ENCODE measurements at places on chromosomes 3 and 15.
A peak's percentile ranks its signal among the peaks of the same experiment; 100 is the strongest.

DNA sequence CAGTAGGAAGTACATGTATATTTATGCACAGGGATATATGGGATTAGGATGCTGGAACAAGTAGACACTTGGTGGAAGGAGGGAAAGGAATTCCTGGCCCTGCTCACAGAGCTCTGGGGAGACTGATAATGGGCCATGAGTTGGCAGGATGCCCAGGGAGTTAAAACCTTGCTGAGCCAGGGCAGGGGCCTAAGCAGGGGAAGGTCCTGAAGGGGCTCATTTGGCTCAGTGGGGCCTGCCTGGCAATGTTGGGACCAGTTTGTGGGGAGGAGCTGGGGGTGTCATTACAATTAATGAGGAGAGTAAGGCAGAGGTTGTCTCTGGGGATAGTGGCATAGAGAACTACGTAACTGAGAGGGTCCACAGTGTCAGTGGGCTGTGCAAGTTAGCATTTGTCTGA, 124.2 kb upstream of the ADPGK start:
- DNase-seq, result no peak

DNA sequence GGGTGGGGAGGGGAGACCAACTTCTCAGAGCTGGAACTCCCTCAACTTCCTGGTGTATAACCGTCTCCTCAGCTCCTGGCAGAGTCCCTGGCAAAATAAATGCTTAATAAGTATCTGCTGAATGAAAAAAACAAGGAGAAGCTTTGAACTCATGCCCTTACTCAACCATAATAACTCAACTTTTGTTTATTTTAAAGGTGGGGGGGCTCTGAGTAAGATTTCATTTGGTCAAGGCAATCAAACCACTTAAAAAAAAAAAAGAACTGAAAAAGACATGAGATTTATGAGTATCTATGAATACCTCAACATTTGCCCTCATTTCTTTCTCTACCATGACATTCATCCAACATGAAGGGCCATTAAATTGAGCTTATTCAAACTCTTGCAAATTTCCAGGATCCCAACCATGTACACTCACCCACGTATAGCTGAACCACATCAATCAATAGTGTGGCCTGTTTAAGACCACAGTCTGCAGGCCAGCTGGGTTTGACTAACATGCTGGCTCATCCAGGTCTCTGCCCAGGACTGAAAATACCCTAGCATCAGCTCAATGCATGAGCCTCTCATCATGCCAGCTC, 157.9 kb downstream of the FOXP1 start:
- DNase-seq, result peak; percentile 62

DNA sequence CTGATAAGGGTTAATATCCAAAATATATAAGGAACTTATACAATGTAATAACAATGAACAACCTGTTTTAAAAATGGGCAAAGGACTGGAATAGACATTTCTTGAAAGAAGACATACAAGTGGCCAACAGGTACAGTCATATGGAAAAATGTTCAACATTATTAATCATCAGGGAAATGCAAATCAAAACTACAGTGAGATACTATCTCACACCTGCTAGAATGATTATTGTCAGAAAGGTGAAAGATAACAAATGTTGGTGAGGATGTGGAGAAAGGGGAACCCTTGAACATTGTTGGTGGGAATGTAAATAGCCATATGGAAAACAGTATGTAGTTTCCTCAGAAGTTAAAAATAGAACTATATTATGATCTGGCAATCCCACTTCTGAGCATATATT, 20.4 kb downstream of the GOLM2 start:
- no peak for DNase-seq

GRCh38 chr3:127164615-127165014, 28.3 kb upstream of the PRR23E start:
- no peak for DNase-seq

DNA sequence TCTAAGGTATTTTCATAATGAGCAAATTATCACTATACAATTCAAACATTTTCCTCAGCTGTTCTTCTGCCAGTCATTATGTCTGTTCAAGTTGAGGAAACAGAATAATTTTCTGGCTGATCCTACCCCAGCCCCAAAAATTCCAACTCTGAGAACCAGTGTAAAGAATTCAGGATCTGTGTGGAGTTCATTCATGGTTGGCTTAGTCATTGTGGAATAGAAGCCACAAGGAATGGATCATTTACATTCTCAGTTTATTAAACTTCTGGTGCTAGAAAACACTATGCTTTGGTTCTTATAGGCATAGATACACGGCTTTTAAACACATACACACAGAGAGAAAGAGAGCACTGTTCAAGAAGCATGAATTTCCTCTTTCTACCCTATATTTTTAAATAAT, 134.6 kb downstream of the CMSS1 start:
- no peak for DNase-seq

DNA sequence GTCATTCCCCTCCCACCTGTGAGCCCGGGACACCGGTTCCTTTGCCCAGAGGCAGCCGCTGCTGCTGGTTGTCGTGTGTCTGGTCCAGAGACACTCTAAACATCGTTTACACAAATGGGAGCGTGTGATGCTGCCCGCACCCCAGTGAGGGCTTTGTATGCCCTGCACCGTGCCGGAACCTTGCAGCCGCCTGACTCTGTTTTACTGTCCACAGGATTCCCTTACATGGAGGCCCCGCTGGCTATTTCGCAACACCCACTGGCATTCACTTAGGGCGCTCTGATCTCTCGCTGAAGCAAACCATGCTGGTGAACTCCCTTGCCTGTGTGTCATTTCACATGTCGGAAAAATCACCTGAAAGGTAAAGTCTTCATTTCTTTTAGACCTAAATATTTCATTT, 100.8 kb upstream of the SLC6A6 start:
- DNase-seq, result no peak

DNA sequence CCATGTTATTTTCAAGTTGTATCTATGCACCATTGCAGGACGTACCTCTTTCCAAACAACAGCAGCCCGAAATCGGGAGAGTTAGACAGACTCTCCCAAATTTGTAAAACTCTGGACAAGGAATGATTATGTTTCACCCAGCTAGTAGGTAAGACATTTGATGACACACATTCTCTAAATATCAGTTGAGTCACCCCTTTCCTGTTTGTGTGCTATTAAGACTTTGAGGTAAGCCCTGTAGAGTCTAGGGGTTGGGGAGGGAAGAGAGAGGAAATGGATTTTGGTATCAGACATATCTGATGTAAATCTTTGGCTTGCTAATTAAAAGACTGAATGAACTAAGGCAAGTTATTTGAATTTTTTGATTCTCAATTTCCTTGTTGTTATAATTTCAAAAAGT, 999.0 kb downstream of the TUSC7 start:
- no peak for DNase-seq

GRCh38 chr15:100761290-100761935, 118.2 kb upstream of the ALDH1A3 start:
- DNase-seq, result no peak

GRCh38 chr15:60821462-60822061, 342.6 kb upstream of the ICE2 start:
- DNase-seq, result no peak

GRCh38 chr3:56484122-56484521, 15.9 kb upstream of the ERC2 start:
- DNase-seq, result no peak

- DNase-seq, result no peak
Observed at GRCh38 chr15:74136814-74137536, 6.6 kb downstream of the ISLR2 start.

- no peak for DNase-seq
Observed at GRCh38 chr3:124985349-124985748, 50.8 kb upstream of the MUC13 start.

GRCh38 chr3:71517271-71517791, 66.2 kb downstream of the FOXP1 start:
- no peak for DNase-seq

GRCh38 chr15:52144656-52145178, 32.1 kb upstream of the BCL2L10 start:
- no peak for DNase-seq

DNA sequence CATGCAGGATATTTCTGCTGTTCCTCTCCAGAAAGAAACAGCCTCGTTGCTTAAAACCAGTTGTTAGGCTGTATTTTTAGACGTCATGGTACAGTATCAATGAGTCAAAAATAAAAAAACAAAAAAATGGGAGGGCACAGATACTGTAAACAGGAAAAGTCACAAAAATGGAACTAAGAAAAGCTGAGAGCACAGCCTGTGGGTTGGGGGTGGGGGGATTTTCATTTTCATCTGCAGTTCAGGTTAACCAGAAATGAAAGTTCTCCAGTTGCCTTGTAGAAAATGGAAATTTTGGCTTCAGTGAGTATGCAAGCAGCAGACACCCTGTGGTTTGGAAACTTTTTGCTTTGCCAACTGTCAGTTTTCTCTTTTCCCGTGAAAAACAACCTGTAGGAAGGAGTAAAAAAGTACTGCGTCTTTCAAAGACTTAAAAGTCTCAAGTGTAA, 59.0 kb downstream of the FRMD4B start:
- peak; percentile 71 for DNase-seq

DNA sequence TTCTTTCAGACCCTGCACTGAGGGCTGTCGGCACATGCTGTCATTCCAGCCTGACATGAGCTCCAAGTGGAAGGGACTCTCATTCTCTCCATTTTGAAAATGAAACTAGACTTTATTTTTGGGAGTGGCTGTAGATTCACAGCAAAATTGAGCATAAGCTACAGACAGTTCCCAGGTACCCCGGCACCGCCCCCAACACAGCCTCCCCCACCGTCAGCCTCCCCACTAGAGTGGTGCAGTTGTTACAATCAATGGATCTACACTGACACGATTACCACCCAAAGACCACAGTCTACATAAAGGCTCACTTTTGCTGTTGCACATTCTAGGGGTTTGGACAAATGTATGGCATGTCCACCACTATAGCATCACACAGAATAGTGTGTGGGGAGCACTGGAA, 29.5 kb upstream of the FGD5 start:
- DNase-seq, result no peak

DNA sequence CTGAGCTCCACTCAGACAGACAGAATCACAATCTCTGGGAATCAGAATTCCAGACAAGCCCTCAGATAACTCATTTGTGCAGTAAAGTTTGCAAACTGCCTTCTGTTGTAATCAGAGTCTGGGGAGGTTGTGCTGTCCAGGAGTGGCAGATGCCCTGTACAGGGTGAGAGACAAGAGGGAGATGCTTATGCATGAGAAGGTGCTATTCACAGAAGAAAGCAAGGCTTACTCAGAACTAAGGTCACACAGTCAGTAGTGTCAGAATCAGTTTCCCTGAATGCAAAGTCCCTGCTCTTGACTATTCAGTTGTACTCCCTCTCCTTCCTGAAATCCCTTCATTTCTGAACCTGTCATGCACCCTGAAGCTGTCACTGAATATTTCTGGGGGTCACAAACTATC, 43.7 kb downstream of the SRPRB start:
- DNase-seq, result no peak

GRCh38 chr3:165463531-165463930, 267.3 kb upstream of the SLITRK3 start:
- no peak for DNase-seq

GRCh38 chr3:58487140-58487886, 4.6 kb upstream of the KCTD6 start:
- no peak for DNase-seq

DNA sequence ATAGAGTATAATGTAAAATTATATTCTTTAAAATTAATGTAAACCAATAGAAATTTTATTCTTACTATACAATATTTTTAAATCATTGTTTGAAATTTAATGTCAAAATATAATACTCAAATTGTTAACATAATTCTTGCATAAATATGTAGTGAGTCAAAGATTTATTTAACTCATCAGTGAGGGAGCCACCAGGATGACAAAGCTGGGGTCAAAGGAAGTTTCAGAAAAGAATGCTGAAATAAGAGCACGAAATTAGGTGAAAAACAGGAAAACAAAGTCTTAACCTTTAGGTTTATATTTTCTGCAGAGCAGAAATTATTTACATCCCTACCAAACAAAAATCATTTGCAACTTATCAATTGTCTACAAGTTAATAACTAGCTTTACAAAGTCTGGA, 74.1 kb downstream of the DIPK2A start:
- no peak for DNase-seq

DNA sequence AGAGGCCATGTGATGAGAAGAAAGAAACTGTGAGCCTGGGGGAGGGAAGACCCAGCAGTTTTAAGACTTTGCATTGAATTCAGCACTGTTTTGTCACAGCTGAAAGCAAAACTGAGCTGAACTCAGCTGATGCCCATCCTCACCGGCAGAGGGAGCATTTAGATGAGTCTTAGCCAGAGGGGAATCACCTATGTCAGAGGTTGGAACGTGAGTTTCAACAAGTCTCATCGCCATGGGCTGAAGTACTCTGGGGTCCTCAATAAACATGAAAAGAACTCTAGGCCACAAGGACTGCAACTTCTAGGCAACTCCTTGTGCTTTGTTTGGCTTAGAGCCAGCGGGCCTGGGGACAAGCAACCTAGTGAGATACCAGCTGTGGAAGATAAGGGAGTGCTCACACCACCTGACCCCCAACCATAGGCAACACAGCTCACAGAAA, 324.5 kb downstream of the TBL1XR1 start:
- peak; percentile 71 for DNase-seq

- no peak for DNase-seq
Observed at GRCh38 chr3:102002056-102002455, 152.7 kb downstream of the NFKBIZ start.

DNA sequence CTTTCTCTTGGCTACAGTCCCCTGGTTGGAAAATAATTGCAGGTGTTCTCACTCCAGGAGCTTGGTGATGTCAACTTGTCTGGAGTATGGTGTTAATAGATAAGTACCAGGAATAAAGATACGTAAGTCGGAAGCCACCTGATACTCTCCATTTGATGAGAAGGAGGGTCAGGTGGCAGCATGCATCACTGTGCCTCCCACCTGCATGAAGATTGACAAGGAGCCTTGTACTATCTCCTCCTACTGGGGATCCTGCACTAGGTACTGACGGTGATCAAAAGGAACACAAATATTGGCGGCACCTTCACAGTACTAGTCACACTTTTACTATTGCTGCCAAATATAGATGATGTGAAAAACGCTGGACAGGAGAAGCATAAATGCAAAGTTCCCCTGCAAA, 32.6 kb upstream of the GABRB3 start:
- no peak for DNase-seq

GRCh38 chr3:127363171-127363570, 75.3 kb upstream of the PRR20G start:
- no peak for DNase-seq

- no peak for DNase-seq
Observed at GRCh38 chr15:90055182-90055581, 47.1 kb downstream of the IDH2 start.

DNA sequence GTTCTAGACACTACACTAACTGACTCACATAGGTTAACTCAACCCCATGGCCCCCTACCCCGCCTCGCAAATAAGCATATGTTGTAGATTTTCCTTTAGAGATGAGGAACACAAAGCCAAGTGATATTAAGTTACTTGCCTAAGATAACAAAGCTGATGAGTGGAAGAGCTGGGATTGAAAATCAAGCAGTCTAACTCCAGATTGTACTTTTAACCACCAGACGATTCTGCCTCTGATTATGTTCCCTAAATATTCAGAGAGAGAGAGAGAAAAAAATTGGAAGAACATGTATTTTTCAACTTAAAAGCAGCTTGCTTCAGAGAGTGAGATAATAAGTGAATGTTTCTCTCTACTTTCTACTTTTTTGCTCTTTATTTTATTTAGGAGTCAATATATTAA, 66.9 kb upstream of the THBS1 start:
- no peak for DNase-seq

Data from activated CD4-positive, alpha-beta T cell treated with anti-CD3 and anti-CD28 coated beads for 48 hours (primary cell).